ENCODE measurements at places on chromosomes 2 and 18.
A peak's percentile ranks its signal among the peaks of the same experiment; 100 is the strongest.

- no peak for DNase-seq
Measured at GRCh38 chr18:38940863-38941531, 1375.4 kb upstream of the CELF4 start.

- DNase-seq, result no peak
Measured at GRCh38 chr2:43818761-43819160, 19.9 kb downstream of the ABCG5 start.

DNA sequence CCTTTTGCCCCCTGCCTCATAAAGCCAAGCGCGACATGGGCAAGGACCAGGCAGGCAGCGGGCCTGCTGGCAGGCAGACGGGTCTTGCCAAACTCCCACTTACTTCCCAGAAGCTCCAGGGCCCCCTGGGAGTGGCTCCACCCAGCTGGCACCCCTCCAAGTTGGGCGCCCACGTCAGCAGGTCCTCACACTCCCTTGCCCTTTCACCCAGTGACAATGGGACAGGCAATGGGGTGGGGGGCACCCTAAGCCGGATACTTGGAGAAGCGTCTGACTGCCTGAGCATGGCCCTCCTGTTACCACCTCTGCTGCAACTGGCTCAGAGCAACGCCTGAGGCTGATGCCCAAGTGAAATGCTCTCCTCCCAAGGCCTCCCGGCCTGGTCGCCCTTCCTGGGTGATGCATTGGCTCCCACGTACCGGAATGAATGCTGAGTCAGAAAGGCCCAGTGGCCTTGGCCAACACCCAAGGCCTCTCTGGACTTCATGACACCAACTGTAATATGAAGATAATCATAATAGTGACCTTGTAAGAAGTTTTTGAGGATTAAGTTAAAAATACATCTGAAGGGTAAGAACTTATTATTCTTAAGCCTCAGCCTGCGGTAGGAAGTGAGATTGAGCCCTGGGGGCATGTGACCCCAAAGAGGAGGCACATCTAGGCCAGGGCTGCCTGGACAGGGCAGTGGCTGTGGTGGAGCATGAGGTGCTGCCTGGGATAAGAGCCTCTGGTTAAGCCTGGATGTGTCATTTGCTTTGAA is 31.6 kb downstream of the KCNK3 start:
- DNase-seq, result peak; percentile 92

- DNase-seq, result no peak
Measured at GRCh38 chr2:161061786-161062185, 98.4 kb upstream of the TANK start.

DNA sequence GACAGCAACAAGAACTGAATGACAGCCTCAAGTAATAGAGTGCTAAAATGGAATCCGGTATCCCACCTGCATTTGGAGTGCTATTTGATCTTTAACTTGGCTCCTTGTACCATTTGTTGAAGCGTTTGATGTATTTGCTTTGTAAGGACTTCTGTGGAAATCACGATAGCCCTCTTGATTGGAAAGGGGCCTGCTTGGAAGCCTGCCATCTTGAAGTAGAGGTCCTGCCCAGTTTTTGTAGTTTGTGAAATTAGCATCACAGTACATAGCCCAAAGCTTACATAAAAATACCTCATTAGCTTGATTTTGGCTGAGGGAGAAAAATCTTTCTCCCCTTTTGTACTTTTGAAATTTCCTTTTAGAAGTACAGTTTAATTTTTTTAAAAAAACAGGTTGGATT is 2.7 kb downstream of the CDCA7 start:
- DNase-seq, result no peak

GRCh38 chr18:31102941-31103340 is 720 bp upstream of the DSC2 start:
- DNase-seq, result no peak

- DNase-seq, result no peak
Measured at GRCh38 chr2:70261501-70261900, 3.6 kb downstream of the PCYOX1 start.

DNA sequence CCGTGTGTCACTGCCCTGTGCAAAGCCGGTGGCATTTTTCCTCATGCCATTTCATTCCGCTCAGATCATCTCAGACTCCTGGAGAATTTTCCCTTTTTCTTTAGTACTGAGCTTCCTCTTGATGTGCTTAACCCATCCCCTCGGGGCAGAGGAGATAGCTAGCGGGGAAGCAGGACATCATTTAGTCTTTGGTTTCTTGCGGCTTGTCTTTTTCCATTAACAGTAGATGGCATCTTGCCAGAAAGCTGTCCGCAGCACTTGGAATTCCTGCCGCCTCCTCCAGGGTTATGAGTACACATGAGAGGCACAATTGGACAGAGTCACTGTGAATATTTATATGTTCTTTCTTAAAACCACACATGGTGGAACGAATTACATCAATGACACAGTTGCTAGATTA is 226.6 kb downstream of the ALPK2 start:
- peak; percentile 29 for DNase-seq

DNA sequence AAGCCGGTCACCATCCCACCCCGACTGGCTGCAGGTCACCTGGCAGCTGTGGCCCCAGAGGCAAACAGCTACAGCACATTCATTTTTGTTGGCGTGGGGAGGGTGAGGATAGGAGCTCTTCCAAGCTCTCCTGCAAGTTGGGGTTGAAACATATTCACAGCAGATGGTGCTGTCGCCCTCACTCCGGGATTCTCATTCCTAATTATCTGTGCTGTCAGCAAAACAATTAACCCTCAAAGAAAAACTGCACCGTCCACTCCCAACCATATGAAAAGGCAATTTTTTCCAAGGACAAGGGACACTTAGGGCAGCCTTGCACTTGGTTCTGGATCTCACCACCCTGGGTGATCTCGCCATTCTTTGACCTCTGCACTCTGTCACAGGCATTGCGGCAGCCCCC is 68.6 kb downstream of the ZBTB7C start:
- DNase-seq, result no peak

Measured in hepatic stellate cell (primary cell).